ENCODE measurements at places on chromosomes 2 and 18.

GRCh38 chr2:44016282-44016681 is 20.5 kb upstream of the LRPPRC start:
- peak; percentile 11 for DNase-seq

GRCh38 chr2:172408143-172408766 is 19.1 kb upstream of the ITGA6 start:
- no peak for DNase-seq

GRCh38 chr18:77000527-77000926 is 132.1 kb downstream of the MBP start:
- DNase-seq: no peak

- DNase-seq: no peak
These were observed 199.7 kb downstream of the PID1 start for GRCh38 chr2:229071292-229071976.

GRCh38 chr2:230767862-230768388 is 55.3 kb downstream of the CAB39 start:
- no peak for DNase-seq

GRCh38 chr18:49613141-49613640 is 51.3 kb downstream of the LIPG start:
- DNase-seq: no peak

- no peak for DNase-seq
These were observed 5.1 kb downstream of the SPTBN1 start for GRCh38 chr2:54461261-54461660.

GRCh38 chr18:65415098-65415497 is 335.7 kb upstream of the CDH7 start:
- peak; percentile 26 for DNase-seq

- DNase-seq: no peak
These were observed 191.4 kb upstream of the TMEM200C start for GRCh38 chr18:6086731-6087130.

DNA sequence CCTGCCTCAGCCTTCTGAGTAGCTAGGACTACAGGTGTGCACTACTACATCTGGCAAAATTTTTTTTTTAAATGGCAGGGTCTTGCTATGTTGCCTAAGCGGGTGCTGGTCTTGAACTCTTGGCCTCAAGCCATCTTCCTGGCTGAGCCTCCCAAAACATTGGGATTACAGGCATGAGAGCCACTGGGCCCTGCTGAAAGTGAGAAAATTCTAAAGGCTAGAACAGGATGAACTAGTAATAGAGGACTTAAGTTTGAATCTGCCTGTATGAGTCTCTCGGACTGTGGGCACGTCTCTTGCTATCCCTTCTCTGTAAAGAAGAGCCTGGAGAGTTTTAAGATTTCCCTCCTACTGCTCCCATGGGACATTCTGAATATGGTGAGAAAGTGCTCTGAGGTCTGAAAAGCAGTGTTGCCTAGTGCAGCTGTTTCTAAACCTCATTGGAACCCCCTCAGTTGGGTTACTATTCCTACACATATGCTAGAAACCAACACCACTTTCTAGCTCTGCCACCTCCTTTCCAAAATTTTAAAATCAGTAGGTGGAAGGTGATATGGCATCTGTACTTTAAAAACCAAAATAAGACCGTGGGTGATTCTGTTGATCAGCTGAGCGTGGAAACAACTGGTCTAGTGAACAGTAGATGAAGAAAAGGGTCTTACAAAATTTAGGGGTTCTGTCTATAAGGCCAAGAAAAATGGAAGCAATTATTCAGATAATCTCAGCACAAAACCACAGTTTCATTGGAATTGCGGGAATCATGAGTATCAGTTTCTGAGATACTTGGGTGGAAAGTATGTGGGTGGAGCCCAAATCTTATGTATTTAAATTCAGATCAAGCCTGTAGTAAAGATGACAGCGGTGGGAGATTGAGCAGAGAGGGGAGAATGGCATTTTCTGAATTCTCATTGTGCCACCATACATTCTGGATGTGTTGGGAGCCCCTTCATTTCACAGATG is 259.8 kb upstream of the CXCR4 start:
- no peak for DNase-seq
